HepG2 (cell line): ENCODE measurements at places on chromosomes 4 and X.

DNA sequence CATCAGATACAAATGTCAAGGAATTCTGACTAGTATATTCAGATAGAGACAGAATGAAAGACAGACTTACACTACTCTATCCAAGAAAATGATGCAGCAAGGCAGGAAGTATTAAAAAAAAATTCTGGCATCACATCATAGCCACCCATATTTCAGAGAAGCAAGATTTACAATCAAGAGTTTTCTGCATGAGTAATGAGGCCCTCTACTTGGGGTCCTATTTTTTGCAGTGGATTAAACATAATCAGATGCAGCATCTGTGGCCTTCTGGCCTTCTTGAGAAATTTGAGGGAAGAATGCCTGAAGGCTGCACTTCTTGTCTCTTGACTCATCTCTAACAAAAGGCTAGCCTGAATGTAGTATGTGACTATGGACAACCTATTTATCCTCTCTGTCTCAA lies 48.2 kb upstream of the SLIT2 start:
- no peak for DNase-seq
- H3K4me3 ChIP-seq: no peak overlapping the region
- H3K27me3 ChIP-seq: no peaks in the 10 kb centered on the region
- H3K36me3 ChIP-seq: no peaks in the 10 kb centered on the region

- H3K4me3 ChIP-seq: no peak overlapping the region
- DNase-seq: no peak
- peaks cover 30% of the 10 kb centered on the region for H3K4me1 ChIP-seq
- H3K27me3 ChIP-seq: no peaks in the 10 kb centered on the region
- peaks cover 15% of the 10 kb centered on the region for H3K36me3 ChIP-seq
- H3K27ac ChIP-seq: no peak overlapping the region
Measured at GRCh38 chr4:1294891-1295290, 5.2 kb downstream of the MAEA start.

DNA sequence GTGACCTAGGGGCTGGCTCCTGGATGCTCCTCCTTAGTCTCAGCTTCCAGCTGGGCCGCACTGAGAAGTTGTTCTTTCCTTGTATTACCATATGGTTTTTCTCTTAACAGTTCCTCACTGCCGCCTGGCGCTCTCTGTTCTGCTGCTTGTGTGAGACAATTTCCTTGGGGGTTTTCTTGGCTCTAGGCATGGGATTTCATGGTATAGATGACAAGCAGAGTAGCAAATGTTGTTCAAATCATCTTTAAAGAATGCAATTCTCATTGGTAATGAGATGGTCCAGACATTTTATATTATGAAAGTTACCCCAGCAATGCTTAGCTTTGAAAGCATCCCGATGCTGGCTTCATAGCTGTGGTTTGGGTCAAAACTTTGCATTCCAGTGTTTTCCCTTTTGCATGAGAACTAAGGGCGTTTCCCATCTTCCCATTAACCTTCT lies 37.6 kb downstream of the SEPTIN11 start:
- no peaks in the 10 kb centered on the region for H3K36me3 ChIP-seq
- no peaks in the 10 kb centered on the region for H3K27me3 ChIP-seq
- peaks cover 19% of the 10 kb centered on the region for H3K4me1 ChIP-seq

- peak overlapping the region; percentile 83 for H3K4me3 ChIP-seq
- H3K27me3 ChIP-seq: no peaks in the 10 kb centered on the region
- peaks cover 61% of the 10 kb centered on the region for H3K4me1 ChIP-seq
Measured at GRCh38 chrX:147912093-147912801, 528 bp downstream of the FMR1 start.

DNA sequence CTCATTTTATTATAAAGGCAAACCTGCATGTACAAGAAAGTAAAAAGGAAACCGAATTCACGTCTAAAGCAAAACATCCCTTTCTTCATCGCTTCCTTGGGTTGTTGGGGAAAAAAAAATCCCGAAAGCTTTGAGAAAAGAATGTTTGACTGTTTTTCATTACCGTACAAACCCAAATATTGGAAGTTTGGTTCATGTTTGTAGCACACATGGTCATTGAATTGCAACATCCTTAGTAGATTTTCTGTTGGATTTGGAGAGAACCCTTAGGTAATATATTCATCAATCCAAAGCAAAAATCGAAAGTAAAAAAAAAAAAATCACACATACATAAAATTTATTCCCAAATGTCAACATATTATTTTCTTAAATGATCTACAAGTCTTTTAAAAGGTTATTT lies 420.3 kb downstream of the MAPK10 start:
- H3K4me3 ChIP-seq: no peak overlapping the region
- H3K36me3 ChIP-seq: no peaks in the 10 kb centered on the region
- peaks cover 12% of the 10 kb centered on the region for H3K4me1 ChIP-seq
- H3K27ac ChIP-seq: no peak overlapping the region
- no peaks in the 10 kb centered on the region for H3K27me3 ChIP-seq

GRCh38 chr4:13103382-13104015 lies 380.6 kb downstream of the RAB28 start:
- H3K4me3 ChIP-seq: no peak overlapping the region
- no peaks in the 10 kb centered on the region for H3K4me1 ChIP-seq
- no peaks in the 10 kb centered on the region for H3K36me3 ChIP-seq
- DNase-seq: no peak

- H3K4me1 ChIP-seq: no peaks in the 10 kb centered on the region
- H3K27me3 ChIP-seq: no peaks in the 10 kb centered on the region
- no peak overlapping the region for H3K4me3 ChIP-seq
- peaks cover 36% of the 10 kb centered on the region; the same call in 2 of the 3 replicates for H3K36me3 ChIP-seq
- no peak overlapping the region for H3K27ac ChIP-seq
Measured at GRCh38 chrX:41145920-41146608, 60.8 kb downstream of the USP9X start.

GRCh38 chrX:136336623-136337022 lies 35.9 kb downstream of the ADGRG4 start:
- DNase-seq: no peak
- H3K4me3 ChIP-seq: no peak overlapping the region
- no peaks in the 10 kb centered on the region for H3K36me3 ChIP-seq
- no peaks in the 10 kb centered on the region for H3K4me1 ChIP-seq
- H3K27ac ChIP-seq: no peak overlapping the region
- H3K27me3 ChIP-seq: no peaks in the 10 kb centered on the region

DNA sequence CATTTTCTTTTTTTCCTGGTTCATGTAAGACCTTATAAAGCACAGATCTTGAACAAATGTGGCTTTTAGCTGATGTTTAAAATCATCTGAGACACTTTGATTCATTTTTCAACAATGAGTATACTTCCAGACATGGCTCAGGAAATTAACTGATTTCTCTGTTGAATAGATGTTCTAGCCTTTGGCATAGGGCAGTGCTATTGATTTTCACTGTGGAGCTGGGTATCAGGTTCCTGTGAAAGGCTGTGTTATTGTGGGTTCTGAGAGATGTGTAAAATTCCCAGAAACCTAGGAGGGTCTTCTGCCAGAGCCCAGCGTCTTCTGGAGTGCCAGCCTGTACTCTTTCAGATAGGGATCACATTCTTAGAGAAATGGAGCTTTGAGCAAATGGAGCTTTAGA lies 278.9 kb downstream of the EPHA5 start:
- no peaks in the 10 kb centered on the region for H3K36me3 ChIP-seq
- no peak overlapping the region for H3K4me3 ChIP-seq
- no peak overlapping the region for H3K27ac ChIP-seq
- no peaks in the 10 kb centered on the region for H3K4me1 ChIP-seq
- H3K27me3 ChIP-seq: no peaks in the 10 kb centered on the region
